ENCODE measurements at places on chromosomes 12 and 14. TPM values are rescaled to one million over a fixed set of nuclear protein-coding genes. Genes with fewer than 3 reads are reported as not detected.

DNA sequence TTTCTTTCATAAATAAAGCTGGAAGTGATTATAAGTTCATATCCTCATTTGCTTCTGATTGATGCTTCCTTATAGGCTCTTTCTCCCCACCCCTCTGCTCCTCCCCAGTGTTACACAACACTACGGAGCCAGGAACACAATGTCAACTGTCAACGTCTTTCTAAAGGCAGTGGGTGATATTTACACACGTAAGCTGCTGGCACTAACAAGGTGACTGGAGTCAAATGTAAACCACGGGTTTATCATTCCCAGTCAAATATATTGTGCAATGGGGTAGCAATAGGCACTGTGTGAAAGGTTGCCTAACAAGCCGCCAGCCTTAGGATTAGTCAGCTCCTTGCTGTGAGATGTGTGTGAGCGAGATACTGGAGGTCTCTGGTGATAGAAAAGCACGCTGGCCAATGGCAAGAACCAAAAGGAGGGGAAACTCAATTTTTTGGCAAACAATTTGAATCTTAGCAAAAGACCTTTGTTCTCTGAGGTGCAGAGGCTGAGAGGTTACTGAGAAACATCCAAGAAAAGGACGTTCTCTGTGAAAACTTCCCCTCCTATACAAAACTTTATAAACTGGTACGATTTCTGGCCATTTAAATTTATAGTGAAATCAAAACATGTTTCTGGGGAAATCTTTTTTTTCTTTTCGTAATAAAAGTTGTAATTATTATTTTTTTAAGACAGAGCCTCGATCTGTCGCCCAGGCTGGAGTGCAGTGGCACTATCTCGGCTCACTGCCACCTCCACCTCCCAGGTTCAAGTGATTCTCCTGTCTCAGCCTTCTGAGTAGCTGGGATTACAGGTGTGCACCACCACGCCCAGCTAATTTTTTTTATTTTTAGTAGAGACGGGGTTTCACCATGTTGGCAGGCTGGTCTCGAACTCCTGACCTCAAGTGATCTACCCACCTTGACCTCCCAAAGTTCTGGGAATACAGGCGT is 22.3 kb upstream of the HECTD1 start:
- peak; percentile 99 for DNase-seq

The RFX4 gene
- total RNA-seq = not detected

The PEX5 gene
- 20.0 TPM for total RNA-seq

DNA sequence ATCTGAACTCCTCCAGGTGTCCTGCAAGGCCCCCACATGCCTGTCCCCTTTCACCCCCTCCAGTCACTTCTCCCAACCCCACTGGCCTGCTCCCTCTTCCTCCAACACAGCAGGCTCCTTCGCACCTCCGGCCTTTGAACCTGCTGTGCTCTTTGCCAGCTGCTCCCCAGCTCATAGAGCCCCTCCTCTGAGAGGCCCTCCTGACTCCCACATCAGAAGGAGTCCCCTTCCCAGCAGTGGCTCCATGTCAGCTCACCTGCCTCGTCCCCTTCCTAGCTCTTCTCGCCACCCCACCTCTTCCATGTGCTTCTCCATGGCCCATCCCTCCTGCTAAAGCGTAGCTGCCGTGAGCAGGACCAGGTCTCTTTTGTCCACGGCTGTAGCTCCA is 22.1 kb downstream of the SCARB1 start:
- no peak for DNase-seq

The NRIP2 gene
- not detected for total RNA-seq

DNA sequence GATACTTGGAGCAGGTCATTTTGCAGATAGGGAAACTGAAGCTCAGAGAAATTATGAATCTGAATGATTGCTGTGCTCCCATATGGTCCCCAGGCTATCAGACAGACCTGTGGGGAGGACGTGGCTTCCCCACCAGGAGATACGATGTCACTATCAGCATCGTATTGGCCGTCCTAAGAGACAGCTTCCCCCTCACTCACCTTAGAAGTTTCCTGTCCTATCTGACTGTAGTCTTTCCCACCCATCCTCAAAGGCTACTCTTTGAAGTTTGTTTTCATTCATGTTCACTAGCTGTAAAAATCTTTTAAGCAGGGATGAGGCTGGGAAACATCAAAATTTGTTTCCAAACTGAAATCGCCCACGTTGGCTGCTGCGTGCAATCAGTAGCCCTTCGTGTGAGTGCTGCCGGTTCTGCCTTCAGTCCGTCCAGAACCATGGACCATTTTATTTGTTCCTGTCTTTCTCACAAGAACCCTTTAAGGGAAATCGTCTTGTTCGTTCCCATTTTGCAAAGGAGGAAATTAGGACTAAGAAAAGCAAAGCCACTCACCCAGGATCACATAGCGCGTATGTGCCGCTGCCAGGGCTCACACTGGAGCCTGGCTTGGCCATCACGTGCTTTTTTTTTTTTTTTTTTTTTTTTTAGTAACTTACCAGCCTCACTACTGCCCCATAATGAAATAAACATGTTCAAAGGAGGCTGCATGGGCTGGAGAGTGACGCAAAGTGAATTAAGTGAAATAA is 1.0 kb upstream of the KDM2B start:
- no peak for DNase-seq

DNA sequence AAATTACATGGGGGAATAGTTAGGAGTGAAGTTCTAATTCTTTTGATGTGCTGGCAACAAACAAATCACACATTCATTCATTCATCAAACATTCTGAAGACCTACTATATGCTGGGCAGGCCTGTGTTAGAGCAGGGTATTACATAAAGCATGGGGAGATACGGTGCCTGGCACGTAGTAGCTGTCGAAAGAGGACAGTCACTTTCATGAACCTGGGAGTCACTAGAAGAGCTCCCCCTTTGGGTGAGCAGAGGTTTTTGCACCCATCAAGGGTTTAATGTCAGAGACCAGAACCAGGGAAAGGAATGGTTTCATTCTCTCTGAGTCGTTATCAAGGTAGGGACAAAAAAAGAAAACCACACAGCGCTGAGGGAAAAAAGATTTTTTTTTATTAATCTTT is 10.0 kb downstream of the LHX5 start:
- DNase-seq = peak; percentile 57
